T-helper 2 cell treated with Interferon-gamma antibody and Interleukin-4, amounts not matched to agents 100 ng/mL and 5 ng/mL, for 36 hours (primary cell): ENCODE measurements at places on chromosomes 16 and 17. TPM values are rescaled to one million over a fixed set of nuclear protein-coding genes. Genes with fewer than 3 reads are reported as not detected.

CA7 gene
- 0.11 and 0.20 TPM in 2 replicates for total RNA-seq

CD300LF gene
- total RNA-seq = not detected in 2 replicates

ZNF263 gene
- total RNA-seq = 26.0 and 27.4 TPM in 2 replicates

FOXL1 gene
- total RNA-seq = not detected in 2 replicates

SLC35G6 gene
- total RNA-seq = not detected in 2 replicates

HOXB7 gene
- 0.34 and 0.73 TPM in 2 replicates for total RNA-seq

ITGAX gene
- total RNA-seq = 41.7 and 42.7 TPM in 2 replicates

DLG4 gene
- total RNA-seq = 9.1 and 9.6 TPM in 2 replicates

FAM117A gene
- 32.9 and 33.1 TPM in 2 replicates for total RNA-seq

KRT33A gene
- not detected in 2 replicates for total RNA-seq

C17orf50 gene
- total RNA-seq = not detected in 2 replicates

RNF157 gene
- 58.3 and 66.0 TPM in 2 replicates for total RNA-seq

AARSD1 gene
- 50.1 and 52.2 TPM in 2 replicates for total RNA-seq

TPPP3 gene
- total RNA-seq = not detected in 2 replicates

ADGRG1 gene
- total RNA-seq = 0.91 and 2.4 TPM in 2 replicates

PIK3R5 gene
- total RNA-seq = 56.2 and 58.8 TPM in 2 replicates

CLEC3A gene
- total RNA-seq = not detected in 2 replicates

KRTAP1-5 gene
- not detected in 2 replicates for total RNA-seq

KCNG4 gene
- not detected in 2 replicates for total RNA-seq

SLC5A2 gene
- total RNA-seq = not detected in 2 replicates

NPIPA8 gene
- total RNA-seq = 0.48 and 1.4 TPM in 2 replicates

SMARCE1 gene
- total RNA-seq = 110 and 111 TPM in 2 replicates

OSBPL7 gene
- total RNA-seq = 33.0 and 34.3 TPM in 2 replicates

ZSCAN10 gene
- 0.11 and 0.30 TPM in 2 replicates for total RNA-seq

IRX5 gene
- 0.32 TPM in 2 replicates for total RNA-seq

ERCC4 gene
- total RNA-seq = 12.6 and 14.4 TPM in 2 replicates

MED1 gene
- total RNA-seq = 57.6 and 60.4 TPM in 2 replicates

LITAF gene
- total RNA-seq = 90.0 and 102 TPM in 2 replicates

CD79B gene
- total RNA-seq = 38.3 and 41.0 TPM in 2 replicates

NEUROD2 gene
- not detected in 2 replicates for total RNA-seq

MYH1 gene
- total RNA-seq = not detected in 2 replicates

SUPT6H gene
- 83.8 and 84.3 TPM in 2 replicates for total RNA-seq

C17orf78 gene
- not detected in 2 replicates for total RNA-seq

TOX3 gene
- total RNA-seq = not detected in 2 replicates

SDR42E1 gene
- total RNA-seq = 6.1 and 7.3 TPM in 2 replicates

SHCBP1 gene
- total RNA-seq = 54.4 and 57.9 TPM in 2 replicates

NUP88 gene
- 96.4 and 97.0 TPM in 2 replicates for total RNA-seq

ZNF469 gene
- 0.50 and 0.52 TPM in 2 replicates for total RNA-seq

CIITA gene
- total RNA-seq = 34.4 and 36.0 TPM in 2 replicates

HASPIN gene
- 25.9 and 26.9 TPM in 2 replicates for total RNA-seq

VTN gene
- 0.23 and 0.45 TPM in 2 replicates for total RNA-seq
